ENCODE measurements at places on chromosomes 12 and 14. TPM values are rescaled to one million over a fixed set of nuclear protein-coding genes. Genes with fewer than 3 reads are reported as not detected.

ASCL1 gene
- total RNA-seq = 10.1 TPM

HNF1A gene
- total RNA-seq = not detected

TAS2R13 gene
- 10.9 TPM for total RNA-seq

GPD1 gene
- total RNA-seq = 19.5 TPM

FIGNL2 gene
- 0.40 TPM for total RNA-seq

DNA sequence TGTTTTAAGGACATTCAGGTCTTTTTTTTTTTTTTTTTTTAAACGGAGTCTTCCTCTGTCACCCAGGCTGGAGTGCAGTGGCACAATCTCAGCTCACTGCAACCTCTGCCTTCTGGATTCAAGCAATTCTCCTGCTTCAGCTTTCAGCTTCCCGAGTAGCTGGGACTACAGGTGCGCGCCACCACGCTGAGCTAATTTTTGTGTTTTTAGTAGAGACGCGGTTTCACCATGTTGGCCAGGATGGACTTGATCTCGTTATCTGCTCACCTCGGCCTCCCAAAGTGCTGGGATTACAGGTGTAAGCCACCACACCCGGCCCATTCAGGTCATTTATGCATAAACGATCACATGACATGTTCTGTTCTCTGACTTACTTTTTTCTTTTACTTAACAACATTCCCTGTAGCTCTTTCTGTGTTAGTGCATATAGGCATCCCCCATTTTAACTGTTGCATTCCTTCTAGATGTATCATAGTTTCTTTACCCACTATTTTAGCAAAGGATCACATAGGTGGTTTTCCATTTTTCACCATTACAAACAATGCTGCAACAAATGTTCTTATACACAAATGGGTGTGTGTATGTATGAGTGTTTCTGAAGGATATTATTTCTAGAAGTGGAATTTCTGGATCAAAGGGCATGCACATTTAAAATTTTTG, 74.2 kb downstream of the ARF6 start:
- no peaks in the 10 kb centered on the region for H3K27me3 ChIP-seq
- H3K27ac ChIP-seq = no peak overlapping the region
- no peak for DNase-seq
- no peak overlapping the region for H3K4me3 ChIP-seq
- no peaks in the 10 kb centered on the region for H3K4me1 ChIP-seq

GRCh38 chr14:104166698-104167097, 28.3 kb downstream of the KIF26A start:
- H3K27ac ChIP-seq = no peak overlapping the region
- DNase-seq = no peak
- peaks cover 53% of the 10 kb centered on the region for H3K4me1 ChIP-seq
- no peak overlapping the region for H3K4me3 ChIP-seq
- peaks cover 6% of the 10 kb centered on the region for H3K27me3 ChIP-seq

GRCh38 chr12:57892232-57892972, 45.9 kb upstream of the CTDSP2 start:
- H3K27ac ChIP-seq = peak overlapping the region; percentile 94
- H3K27me3 ChIP-seq = peaks cover under 1% of the 10 kb centered on the region
- DNase-seq = no peak

DNA sequence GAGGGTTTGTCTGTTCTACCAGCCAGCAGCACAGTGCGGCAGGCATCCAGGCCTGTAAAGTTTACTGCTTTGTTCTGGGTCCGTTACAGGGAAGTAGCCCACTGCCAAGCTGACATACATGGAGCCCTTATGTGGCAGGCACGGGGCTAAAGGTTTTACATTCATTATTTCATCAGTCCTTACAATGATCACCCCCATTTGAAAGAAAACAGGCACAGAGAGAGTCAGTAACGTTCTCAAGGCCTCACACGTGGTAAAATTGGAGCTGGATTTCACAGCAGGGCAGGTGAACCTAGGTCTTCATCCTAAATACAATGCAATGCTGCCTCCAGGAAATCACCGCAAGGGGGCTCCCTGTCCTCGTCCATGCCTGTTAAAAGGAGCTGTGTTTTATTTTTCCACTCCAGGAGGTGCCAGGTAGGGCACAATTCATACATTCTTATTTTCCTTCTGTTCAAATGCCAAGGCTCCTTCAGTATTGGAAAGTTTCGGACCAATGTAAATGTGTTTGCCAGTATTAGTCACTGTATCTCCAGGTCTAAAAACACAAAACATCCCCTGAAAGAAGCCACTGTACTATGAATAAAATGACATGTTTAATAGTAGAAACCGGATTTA, 172.2 kb upstream of the GZMB start:
- no peaks in the 10 kb centered on the region for H3K27me3 ChIP-seq
- peaks cover 5% of the 10 kb centered on the region for H3K4me1 ChIP-seq
- H3K36me3 ChIP-seq = no peaks in the 10 kb centered on the region
- peak; percentile 74 for DNase-seq

DNA sequence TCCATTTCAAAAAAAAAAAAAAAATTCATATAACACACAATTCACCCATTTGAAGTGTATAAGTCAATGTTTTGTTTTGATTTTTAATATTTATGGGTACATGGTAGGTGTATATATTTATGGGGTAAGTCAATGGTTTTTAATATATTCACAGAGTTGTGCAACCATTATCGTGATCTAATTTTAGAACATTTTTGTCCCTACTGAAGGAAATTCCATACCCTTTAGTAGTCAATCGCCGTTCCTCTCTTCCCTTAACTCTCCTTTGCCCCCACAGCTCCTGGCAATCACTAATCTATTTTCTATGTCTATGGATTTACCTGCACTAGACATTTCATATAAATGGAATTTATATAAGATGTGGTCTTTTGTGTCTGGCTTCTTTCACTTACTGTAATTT, 92.8 kb downstream of the TRAFD1 start:
- H3K27ac ChIP-seq = no peak overlapping the region
- H3K4me3 ChIP-seq = no peak overlapping the region
- H3K36me3 ChIP-seq = peaks cover 66% of the 10 kb centered on the region

GRCh38 chr14:28608443-28608842, 158.1 kb upstream of the FOXG1 start:
- no peaks in the 10 kb centered on the region for H3K36me3 ChIP-seq
- peak overlapping the region; percentile 77 for H3K27ac ChIP-seq
- H3K4me1 ChIP-seq = no peaks in the 10 kb centered on the region
- DNase-seq = peak; percentile 75

GRCh38 chr12:104737113-104737512, 221.0 kb downstream of the SLC41A2 start:
- peak overlapping the region; percentile 61 for H3K27ac ChIP-seq
- peaks cover 56% of the 10 kb centered on the region for H3K4me1 ChIP-seq
- no peak for DNase-seq
- no peaks in the 10 kb centered on the region for H3K36me3 ChIP-seq
- no peaks in the 10 kb centered on the region for H3K27me3 ChIP-seq
- H3K4me3 ChIP-seq = no peak overlapping the region

- peaks cover 15% of the 10 kb centered on the region for H3K27me3 ChIP-seq
- peaks cover 23% of the 10 kb centered on the region for H3K4me1 ChIP-seq
Observed at GRCh38 chr14:101783260-101784016, 21.9 kb downstream of the PPP2R5C start.

DNA sequence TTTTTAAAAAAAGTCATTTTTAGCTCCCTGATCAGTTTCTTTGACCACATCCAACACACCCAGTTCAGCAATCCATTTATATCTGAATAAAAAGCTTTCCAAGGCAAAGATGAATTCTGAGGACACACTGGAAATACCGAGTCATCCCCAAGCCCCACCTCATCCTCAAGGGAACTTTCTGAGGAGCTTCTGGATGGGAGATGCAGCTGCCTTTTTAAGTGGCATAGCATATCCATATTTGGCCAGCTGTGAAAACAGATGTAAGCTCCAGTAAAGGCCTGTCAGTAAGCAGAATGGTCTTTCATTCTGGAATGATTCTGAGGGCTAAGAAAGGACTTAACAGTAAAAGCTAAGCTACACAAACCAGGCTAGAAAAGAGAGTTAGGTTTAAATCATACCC, 18.4 kb downstream of the ZFYVE1 start:
- no peak overlapping the region for H3K27ac ChIP-seq
- peaks cover 22% of the 10 kb centered on the region for H3K36me3 ChIP-seq
- H3K4me3 ChIP-seq = no peak overlapping the region

- peaks cover 4% of the 10 kb centered on the region for H3K27me3 ChIP-seq
- H3K36me3 ChIP-seq = peaks cover 54% of the 10 kb centered on the region
- peaks cover 35% of the 10 kb centered on the region for H3K4me1 ChIP-seq
- no peak overlapping the region for H3K4me3 ChIP-seq
- no peak for DNase-seq
- no peak overlapping the region for H3K27ac ChIP-seq
Observed at GRCh38 chr12:132159555-132160003, 15.3 kb downstream of the NOC4L start.

GRCh38 chr12:114302606-114303315, 103.2 kb downstream of the TBX5 start:
- peaks cover 3% of the 10 kb centered on the region for H3K4me1 ChIP-seq
- no peak overlapping the region for H3K4me3 ChIP-seq
- H3K27ac ChIP-seq = no peak overlapping the region
- peaks cover 7% of the 10 kb centered on the region for H3K27me3 ChIP-seq
- no peaks in the 10 kb centered on the region for H3K36me3 ChIP-seq
- DNase-seq = no peak

- no peak overlapping the region for H3K4me3 ChIP-seq
- DNase-seq = no peak
- H3K4me1 ChIP-seq = no peaks in the 10 kb centered on the region
Observed at GRCh38 chr12:90299666-90300065, 591.0 kb upstream of the ATP2B1 start.

DNA sequence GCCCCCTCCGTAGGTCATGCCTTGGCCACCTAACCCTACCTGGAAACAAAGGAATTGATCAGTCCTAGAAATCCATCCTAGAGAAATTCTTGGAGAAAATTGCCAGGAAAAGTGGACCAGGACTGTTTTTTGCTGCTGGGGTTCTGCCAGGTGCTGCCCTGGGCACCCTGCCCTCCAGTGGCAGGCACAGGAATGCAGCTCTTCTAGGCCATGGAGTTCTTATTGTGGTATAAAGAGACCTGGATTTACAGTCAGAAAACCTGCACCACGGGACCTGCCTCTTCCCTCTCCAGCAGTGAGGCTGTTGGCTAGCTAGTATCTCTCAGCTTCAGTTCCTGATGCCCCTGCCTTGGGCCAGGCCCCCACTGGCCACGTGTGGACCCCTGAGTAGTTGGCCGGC, 59.7 kb downstream of the SLC24A4 start:
- no peaks in the 10 kb centered on the region for H3K36me3 ChIP-seq
- no peak for DNase-seq
- peaks cover 19% of the 10 kb centered on the region for H3K4me1 ChIP-seq
- no peaks in the 10 kb centered on the region for H3K27me3 ChIP-seq
- no peak overlapping the region for H3K4me3 ChIP-seq

DNA sequence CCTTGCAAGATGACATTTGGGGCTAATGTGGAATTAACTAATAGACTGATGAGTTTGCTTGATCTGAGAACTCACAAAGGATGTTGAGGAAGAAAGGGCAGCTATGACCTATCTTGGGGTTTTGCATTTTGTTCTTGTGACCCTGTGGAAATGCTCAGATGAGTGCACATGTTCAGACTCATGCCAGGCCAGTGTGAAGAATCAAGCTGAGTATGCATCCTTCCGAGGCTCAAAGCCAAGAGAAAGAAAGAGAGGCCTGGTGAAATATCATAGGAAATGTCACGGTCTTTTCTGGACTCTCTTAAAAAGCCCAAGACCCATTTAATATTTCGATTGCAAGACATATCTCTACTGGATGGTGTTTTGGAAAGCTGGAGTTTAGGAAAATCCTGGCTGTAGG, 96.3 kb downstream of the CACNA1C start:
- no peaks in the 10 kb centered on the region for H3K36me3 ChIP-seq
- no peak for DNase-seq
- H3K27me3 ChIP-seq = no peaks in the 10 kb centered on the region
- H3K4me1 ChIP-seq = peaks cover 7% of the 10 kb centered on the region
- no peak overlapping the region for H3K4me3 ChIP-seq
- no peak overlapping the region for H3K27ac ChIP-seq
